ENCODE measurements at places on chromosomes 7 and 10.

GRCh38 chr10:4725917-4726606 lies 99.9 kb upstream of the AKR1E2 start:
- DNase-seq, result no peak

DNA sequence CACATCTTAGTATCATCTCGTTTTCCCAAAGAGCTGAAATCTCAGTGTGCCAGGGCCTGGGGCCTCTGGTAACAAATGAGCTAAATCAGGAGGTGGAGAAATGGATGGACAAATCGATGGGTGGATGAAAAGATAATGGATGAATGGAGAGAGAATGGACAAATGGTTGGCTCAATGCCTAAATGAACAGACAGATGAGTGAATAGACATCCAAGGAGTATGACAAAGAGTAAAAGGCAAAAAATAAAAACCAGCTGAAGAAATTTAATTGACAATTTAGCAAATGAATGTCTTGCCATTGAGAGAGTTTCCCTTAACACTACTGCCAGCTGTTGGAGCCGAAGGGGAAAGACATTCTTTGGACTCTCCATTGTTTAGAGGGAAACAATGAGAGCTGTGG lies 8.0 kb downstream of the SYCE1 start:
- no peak for DNase-seq

DNA sequence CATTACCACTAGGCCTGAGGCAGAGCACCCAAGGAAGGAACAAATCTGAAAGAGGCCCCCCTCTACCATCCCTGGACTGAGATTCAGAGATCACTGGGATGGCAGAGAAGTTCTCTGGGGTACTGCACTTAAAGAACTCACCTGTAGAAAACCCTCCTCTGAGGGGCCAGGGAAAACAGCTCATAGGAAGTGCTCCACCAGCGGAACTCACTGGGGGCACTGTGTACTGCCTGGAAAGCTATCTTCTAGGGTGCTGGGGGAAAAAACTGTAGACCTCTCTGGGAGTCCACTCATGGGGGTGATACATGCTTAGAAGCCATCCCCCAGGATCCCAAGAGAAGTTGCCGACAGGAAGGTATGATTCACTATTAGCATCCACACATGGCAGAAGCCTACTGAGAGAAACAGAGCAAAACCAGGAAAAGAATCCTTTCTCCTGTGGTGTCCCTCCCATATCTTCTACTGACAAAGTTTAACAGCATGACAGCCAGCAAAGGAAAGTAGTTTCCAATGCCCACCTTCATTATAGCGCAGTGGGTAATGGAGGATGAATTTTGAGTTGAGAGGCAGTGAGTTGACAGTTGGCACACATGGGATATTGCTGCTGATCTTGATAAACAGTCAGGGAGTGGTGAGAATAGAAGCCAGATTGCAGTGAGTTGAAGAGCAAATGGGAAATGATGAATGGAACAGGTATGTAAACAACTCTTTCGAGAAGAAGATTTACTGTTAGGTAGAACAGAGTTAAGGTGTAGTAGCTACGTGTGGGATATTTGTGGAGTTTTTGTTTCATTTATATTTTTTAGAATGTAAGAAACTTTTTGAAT lies 20.9 kb downstream of the ANKIB1 start:
- DNase-seq, result no peak

- DNase-seq, result no peak
Measured at GRCh38 chr7:40742270-40742669, 607.5 kb downstream of the SUGCT start.

DNA sequence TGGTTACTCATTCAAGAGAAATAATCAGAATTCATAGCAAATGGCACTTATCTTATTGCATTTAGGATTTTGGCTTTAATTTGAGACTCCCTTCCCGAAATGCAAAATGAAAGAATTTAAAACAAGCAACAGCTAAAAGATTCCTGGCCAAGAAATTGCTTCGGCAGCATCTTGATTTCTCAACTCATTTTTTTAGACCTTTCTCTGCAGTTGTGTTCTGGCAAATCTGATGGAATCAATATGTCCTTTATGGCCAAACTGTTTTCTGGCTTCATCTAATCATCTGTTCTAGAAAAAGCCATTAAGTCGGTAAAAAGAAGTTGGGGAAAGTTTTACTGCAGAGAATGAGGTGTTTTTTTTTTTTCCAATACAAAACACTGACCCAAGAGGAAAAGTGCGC lies 172.1 kb downstream of the SLC16A9 start:
- DNase-seq, result no peak

DNA sequence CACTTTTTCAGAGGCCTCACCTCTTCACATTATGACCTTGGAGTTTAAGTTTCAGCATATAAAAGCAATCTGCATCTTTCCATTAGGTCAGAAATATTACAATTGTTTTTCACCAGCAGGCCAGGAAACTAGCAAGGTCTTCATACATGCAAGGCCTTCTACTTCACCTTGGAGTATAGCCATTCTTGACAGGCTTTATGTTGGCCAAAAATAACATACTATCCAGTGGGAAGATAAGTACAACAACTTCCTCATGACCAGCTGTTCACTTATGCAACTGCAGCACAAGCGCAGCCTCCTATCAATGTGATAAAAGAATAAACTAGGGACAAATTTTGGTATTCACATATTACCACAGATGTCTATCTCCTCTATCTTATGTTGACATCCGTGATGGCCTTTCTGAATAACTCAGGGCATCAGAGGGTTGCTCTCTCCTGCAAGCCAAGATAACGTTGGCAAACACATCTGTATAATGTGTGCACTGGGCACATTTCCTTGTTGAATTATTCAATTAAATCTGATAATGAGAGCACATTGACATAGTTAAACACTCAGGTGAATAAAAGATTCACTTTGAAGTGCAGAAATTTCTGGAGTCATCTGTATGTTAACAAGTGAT lies 239.8 kb downstream of the FZD1 start:
- DNase-seq, result peak; percentile 47

GRCh38 chr10:33193701-33194521 lies 140.6 kb downstream of the NRP1 start:
- DNase-seq, result no peak

DNA sequence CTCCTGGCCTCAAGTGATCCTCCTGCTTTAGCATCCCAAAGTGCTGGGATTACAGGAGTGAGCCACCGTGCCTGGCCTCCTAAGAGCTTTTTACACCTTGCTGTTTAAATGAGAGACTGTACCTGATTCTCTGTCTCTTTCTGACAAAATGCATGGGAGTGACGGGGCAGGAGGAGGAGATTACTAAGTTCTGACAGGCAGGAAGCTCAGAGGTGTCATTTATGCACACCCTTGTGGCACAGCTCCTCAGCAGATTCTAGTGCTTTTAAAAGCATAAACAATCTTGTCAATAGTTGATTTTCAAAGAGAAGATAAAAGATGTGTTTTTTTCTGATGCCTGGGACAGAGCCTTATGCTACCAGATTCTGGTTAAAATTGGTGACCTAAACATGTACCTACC lies 39.7 kb upstream of the STEAP4 start:
- no peak for DNase-seq

DNA sequence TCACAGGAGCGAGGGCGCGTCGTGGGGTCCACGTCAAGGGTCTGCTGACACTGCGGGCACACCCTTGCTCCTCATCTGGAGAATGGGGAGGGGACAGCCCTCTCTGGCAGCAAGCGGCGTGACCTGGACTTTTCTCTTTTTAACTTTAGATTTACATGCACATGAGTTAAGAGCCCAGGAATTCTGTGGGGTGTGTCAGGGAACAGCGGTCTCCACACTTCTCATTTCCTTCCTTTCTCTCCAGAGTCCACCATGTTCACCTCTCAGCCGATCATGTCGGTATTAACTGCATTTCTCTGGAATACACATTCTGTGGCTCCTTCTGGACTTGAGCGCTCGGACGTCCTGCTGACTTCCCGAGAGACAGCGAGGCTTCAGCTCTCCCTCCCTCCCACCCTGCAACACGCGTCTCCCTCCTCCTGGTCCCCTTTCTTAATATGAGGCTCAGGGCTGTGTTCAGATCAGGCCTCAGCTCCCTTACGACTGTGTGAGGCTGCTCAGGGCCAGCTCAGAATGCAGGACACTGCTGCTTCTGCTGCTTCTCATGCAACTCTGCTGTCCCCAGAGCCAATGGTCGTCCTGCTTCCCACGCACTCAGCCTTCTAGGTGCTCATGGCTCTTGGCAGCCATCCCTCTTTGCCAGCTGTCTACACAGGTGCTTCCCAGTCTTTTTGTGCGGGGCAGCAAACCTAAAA lies 261.3 kb downstream of the ELFN1 start:
- no peak for DNase-seq

DNA sequence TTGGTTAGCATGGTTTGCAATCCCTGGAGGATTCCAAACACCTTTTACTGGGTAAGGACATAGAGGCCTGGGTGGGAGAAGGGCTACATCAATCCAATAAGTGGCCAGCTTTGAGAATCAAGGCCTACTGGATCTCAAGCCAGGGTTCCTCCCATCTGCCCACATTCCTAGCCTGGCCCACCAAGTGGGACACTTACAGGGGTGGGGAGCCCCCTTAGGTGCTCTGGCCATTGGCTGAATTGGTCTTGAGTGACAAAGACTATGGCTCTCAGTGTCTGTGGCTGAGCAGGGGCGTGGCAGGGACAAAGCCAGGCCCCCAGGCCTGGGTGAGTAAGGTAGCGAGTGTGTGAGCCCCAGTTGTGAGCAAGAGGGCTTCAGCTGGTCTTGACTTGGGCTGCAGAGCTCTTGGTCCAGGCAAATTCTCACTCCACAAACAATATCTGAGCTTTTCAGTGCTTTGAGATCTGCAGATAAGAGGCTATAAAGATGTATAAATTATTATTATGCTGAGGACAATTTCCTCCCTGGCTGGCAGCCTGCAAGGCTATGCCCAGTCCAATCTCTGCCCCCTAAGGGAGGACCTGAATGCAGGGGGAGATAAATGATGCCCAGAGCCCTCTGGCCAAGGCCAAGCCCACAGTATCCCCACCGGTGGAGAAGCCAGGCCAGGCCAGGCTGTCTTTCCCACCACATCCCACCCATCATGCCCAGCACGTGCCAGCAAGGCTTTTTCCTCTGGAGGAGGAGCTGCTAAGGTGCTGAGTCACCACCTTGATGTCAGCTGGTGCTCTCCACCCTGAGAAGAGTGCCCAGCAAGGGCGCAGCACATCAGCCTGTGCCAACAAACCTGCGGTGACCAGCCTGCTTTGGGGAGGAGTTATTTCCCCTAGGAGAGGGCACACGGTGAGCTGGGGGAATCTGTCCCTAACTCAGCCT lies 80.7 kb upstream of the DUSP5 start:
- DNase-seq, result no peak

GRCh38 chr10:42177077-42177792 lies 461.1 kb downstream of the ZNF33B start:
- no peak for DNase-seq

DNA sequence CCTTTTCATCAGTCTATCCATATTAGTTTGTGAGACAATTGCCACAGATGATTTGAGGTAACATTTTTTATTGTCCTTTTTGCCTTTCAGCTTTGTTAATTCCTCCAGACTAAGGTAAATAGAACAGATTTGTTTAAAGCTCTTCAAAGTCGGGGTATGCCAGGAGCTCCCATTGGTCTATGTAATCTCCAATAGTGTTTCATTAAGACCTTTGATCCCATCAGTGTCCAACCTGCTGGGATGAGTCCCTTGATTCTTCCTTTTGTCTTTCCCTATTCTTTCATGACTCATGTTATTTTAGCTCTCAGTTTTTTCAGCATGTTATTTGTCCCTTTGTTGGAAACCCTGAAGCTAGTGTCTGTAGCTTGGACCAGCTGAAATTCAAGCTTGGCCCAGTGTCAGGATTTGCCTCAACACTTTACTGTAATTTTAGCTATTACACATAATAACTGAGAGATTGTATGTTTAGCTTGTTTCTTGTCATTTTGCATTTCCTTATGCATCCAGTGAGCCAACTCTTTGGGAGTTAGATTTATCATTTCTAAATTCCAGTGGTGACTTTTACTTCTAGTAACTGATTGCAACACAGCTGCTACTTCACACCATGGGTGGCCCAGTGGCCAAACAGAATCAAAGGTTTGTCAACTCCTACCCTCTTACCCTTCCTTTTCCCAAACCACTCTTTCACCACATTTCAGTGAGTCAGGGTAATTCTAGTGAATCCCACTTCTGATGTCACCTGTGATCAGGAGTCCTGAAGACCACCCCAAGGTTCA lies 15.3 kb downstream of the AGBL3 start:
- no peak for DNase-seq

GRCh38 chr10:112785089-112785488 lies 165.0 kb upstream of the TCF7L2 start:
- no peak for DNase-seq

DNA sequence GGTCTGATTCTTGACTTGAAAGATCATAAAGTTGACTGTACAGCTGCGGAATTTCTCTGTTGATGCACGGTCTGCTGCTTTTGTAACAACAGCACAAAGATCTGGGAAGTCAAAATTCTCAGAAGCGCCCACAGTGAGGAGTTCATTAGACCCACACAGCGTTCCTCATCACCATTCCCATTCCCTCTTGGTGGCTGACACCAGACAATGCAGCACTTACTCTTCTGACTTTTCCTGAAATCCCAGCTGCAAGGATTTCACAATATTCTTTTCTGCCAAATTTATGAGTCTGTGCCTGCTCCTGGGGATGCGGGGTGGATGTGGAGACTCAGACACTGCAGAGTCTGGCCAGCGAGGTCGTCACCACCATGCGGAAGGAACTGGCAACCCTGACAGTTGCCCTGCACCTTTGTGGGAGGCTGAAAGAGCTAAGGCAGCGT lies 233.9 kb downstream of the FANK1 start:
- DNase-seq, result no peak

DNA sequence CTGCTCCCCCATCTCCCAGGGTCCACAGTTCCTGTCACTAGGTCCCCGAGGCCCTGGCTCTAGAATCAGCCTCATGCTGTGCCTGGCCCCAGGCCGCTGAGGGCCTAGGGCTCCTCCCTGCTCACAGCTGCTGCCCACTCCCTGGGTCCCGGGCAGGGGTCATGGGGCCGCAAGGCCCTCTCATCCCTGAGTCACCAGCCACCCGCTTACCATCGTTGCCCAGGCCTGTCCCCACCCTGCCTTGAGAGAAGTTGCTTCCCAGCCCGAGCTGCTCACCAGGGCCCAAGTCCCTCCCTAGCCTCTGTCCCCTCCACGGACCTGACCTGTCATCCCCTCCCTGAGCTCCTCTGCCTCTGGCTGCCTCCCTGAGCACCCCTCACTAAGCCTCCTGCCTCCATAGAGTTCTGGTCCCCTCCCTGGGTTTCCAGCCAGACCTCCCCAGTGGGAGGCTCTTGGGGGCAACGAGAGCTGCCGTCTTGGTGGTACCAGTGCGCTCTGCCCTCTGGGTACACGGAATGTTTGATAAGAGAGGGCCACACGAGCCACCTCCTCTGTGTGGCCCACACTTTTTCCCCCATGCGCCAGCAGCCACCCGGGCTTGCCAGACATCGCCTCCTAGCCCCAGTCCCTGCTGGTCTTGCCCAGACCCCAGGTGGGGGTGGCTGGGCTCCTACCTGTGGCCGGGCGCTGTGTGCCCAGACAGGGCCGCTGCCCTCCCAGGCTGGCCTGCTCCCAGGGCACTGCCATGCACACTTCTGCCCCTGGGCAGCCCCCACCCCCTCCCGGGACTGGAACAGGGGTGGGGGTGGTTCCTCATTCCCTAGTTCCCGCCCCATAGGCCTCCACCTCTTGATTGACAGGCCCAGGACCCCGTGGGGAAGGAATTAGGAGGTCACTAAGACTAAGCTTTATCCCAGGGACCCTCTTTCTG lies 21.3 kb downstream of the MLXIPL start:
- DNase-seq, result no peak

Measured in DMS 273 treated with DMSO at 0.1 percent for 48 hours (cell line).